ENCODE measurements at places on chromosomes 7 and 10.

DNA sequence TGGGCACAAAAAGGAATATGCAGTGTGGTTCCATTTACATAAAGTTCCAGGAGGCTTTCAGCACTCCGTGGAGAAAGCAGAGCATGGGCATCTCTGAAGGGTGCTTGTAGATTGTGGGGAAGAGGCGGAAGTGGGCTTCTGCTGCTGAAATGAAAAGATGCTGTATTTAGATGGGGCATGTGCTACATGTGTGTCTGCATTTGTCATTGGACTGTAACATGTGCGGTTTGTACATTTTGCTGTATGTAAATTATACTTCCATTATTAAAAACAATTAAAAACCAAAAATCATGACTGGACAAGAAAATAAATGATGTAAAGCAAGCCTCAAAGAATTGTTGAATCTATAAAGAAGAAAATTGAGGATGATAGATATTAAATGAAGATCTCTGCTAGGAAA, 334.0 kb downstream of the WDR37 start:
- DNase-seq: no peak

DNA sequence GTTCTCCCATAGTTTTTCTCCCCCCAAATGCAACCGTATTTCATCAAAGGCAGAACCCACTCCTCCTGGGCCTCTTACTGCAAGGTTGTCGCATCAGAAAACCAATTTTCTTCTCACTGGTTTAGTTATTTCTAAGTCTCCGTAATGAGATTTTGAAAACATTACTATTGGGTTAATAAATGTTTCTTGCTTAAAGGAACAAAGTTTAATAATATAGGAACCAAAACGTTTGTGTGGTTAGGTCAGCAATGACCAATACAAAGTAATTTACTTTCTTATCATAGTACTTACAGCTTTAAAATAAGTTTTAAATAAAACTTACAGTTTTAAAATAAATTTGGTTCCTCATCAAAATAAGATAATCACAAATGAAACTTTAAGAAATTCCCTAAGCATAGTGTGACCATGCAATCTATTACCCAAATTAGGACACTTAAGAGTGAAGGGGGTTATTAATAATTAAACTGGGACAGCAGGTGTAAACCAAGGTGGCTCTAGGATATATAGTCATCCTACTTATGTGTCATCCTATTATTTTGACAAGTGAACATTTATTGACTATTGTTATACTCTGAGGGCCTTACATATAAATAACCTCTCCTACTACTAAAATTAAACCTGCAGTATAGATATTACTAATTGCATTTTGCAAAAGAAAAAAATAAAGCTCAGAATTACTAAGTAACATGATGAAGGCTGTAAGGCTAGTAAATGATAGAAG, 415.4 kb upstream of the LRRN3 start:
- DNase-seq: no peak

DNA sequence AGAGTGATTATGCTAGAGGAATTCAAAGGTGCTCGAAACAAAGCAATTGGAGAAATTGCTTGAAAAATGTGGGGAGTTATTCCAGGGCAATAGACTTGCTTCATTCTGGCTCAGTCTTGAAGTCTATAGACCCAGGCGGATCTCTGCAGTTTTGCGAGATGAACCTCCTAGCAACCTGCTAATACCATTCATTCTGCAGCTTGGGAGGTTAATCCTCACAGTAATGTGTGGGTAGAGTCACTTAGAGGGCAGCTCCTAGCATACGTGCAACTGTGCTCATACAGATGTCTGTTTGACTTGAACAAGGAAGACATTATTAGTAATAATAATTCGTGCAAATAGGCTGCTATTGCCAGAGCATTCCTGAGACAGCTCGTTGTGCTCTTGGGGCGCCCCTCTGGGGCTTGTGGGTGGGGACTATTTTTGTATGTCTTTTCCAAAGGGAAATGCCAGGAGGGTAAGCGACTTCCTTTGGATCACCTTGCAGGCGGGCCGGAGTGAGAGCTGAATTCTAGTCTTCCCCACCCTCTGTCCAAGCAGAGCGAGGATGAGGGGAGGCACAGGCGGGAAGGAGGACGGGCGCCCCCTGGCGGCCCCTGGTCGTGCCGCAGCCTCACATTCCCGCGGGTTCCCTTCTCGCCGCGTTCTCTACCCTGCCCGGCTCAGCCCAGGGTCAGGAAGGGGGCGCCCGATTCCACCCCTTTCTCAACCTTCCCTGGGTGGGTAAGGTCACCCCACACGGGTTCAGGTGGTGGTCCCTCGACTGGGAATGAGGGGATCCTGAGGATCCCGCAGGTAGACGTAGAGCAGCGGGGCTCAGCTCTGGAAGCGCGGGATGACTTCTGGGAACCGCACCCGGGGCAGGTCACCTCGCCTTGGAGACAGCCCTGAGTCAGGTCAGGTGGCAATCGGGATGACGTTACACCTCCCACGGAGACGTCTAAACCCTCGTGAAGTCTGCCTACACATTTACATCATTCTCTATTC, 241.5 kb downstream of the PHTF2 start:
- DNase-seq: no peak

- no peak for DNase-seq
These were observed 310.6 kb downstream of the HDAC9 start for GRCh38 chr7:18806177-18806576.

- DNase-seq: no peak
These were observed 5.2 kb downstream of the NMT2 start for GRCh38 chr10:15163253-15163828.

GRCh38 chr10:108275895-108276685, 1111.6 kb upstream of the SORCS1 start:
- DNase-seq: no peak

GRCh38 chr10:57664815-57665214, 602.9 kb downstream of the IPMK start:
- no peak for DNase-seq

- no peak for DNase-seq
These were observed 241.7 kb downstream of the GATA3 start for GRCh38 chr10:8296090-8296733.

DNA sequence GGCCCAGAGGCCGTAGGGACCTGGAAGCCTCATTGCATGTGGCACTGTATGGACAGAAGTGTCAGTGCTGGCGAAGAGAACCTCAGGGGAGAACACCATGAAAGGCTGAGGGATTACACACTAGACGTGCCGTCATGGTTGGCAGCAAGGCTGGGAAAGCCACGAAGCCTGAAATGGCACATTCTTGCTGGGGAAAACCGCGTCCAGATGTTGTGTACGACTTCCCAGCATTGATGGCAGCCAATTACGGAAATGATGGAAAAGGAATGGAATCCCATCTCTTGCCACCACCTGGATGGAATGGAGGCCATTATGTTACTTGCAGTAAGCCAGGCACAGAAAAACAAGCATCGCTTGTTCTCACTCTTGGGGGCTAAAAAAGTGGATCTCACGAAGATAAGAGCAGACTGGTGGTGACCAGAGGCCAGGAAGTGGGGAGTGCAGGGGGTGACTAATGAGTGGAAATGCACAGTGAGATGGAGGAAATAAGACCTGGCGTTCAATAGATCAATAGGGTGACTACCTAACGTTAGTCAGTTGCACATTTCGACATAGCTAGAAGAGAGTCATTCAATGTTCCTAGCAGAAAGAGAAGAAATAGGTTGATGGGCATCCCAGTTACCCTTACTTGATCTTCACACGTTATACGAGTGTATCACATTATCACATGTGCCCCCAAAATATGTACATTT, 14.6 kb upstream of the PWWP2B start:
- DNase-seq: no peak

DNA sequence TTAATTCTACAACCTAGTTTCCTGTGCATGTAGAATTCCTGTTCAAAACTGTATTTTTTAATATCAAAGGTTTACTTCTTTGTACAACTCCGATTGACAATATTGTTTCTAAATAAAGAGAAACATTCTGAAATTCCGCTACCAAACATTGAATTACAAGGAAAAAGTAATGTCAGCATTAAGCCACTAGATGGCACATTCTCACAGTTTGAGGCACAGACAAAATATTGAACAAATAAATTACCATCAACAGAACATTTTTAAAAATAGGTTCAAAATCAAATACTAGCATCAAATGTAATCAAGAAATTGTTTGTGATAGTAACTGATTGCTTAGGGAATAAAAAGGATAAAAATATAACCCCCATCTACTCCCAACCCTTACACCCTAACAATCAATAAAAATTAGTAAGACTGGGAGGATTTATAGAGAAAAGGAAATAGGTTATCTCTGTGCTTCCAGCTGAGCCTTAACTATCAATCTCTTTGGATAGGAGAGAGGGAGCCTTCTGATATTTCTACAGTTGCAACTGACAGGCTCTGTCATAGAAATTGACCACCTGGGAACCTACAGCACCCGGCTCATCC, 86.6 kb upstream of the C7orf33 start:
- DNase-seq: no peak

DNA sequence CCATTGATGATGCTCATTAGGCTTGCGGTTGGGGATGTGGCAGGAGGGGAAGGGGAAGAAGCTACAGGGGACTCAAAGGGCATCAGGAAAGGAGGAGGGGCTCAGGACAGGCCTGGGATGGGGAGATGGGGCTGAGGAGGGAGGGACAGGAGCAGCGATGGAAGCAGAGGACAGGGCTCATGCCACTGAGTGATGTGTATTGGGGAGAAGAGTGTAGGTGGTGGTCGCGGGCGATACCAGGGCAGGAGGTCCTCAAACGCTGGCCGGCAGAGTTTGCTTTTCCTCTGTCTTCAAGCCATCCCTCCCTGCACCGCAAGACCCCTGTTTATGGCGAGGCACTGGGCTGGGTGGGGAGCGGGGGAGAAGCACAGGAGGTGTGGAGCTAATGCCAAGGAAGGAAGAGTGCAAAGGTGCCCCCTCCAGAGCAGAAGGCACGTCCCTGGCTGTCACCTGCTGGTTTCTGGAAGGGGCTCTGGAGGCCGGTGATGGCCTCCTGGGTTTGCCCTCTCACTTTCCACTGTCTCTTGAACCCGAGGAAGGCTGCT, 134.7 kb downstream of the SVIL start:
- no peak for DNase-seq

DNA sequence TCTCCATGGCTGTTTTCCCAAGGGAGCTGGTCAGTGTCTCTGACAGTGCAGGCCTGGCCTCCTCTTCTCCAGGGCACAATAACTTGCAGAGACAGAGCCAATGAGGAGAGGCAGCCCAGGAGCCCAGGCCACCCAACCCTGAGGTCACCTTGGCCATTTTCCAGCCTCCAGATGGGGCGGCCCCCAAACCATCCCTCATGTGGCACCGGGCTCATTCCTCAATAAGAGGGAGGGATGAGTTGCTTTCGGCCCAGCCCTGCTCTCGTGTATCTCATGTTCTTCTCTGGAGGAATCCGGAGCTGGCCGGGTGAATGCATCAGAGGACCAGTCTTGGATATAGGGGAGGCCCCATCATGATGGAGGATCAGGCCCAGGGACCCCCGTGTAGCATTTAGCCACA, 98.9 kb downstream of the C10orf105 start:
- DNase-seq: no peak

DNA sequence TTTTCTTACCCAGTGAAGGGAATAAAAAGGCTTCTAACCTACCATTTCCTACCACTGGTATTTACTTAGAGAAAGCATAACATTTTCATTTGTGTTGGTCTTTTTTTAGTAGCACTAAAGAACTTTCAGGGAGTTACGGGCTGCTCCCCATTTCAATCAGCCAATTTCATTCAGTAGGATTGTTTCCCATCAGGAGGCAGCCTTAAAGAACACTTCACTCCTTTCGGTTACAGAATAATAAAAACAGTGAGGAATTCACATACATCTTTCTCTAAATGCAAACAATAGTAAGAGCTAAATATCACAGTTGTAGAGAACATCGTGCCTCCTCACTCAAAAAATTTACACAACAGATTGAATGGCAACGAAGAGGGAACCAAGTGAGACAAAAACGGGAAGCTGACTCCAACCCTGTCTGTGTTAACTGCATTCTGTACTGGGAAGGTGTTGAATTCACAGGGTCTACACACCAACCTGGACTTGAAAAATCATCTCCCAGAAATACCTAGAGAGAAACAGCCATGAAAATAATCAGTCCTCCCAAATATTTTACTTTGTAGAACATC, 55.5 kb upstream of the ABLIM1 start:
- no peak for DNase-seq

Measured in GOT3 (cell line).